ENCODE measurements at places on chromosomes 7 and 10. TPM values are rescaled to one million over a fixed set of nuclear protein-coding genes. Genes with fewer than 3 reads are reported as not detected.

Gene ASB10
- not detected for total RNA-seq

Gene ARHGEF35
- 19.7 TPM for total RNA-seq

Gene CLIP2
- total RNA-seq: 4.3 TPM

- no peak for ATAC-seq
Measured at GRCh38 chr10:3147117-3147820, 25.3 kb downstream of the PITRM1 start.

GRCh38 chr10:119215371-119215770 lies 8.0 kb downstream of the GRK5 start:
- no peak for ATAC-seq

- ATAC-seq: no peak
Measured at GRCh38 chr7:141271451-141271850, 197.6 kb downstream of the TMEM178B start.

DNA sequence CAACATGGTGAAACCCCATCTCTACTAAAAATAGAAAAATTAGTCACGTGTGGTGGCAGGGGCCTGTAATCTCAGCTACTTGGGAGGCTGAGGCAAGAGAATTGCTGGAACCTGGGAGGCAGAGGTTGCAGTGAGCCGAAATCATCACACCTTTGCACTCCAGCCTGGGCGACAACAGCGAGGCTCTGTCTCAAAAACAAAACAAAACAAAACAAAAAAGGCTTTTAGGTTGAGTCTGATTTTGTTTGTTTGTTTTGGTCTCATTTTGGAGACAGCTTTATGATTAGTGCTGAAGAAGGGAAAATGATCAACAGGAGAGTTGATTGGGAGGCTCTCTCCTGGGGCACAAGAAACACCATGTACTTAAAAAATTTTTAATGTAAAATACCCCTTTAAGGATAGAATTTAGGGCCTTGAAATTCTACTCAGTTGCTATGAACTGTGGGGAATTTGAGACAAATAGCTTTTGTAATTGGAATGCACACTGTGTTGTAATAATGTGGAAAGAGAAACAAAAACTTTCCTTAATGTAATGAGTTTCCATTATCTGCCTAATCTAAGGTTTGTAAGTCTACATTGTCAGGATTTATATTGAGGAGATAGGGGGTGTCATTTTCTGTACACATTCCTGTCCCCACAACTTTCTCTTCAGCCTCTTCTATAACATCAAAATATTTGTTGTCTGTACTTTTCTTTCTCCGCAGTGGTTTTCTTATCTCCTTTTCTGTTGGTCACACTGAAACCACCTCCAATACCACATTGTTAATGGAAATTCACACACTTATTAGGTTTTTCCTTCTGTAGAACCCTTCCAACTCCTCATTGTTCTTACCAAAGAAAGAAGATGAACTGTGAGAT lies 41.3 kb downstream of the ARID5B start:
- no peak for ATAC-seq
